ENCODE measurements at places on chromosomes 13 and 19.
A peak's percentile ranks its signal among the peaks of the same experiment; 100 is the strongest.

DNA sequence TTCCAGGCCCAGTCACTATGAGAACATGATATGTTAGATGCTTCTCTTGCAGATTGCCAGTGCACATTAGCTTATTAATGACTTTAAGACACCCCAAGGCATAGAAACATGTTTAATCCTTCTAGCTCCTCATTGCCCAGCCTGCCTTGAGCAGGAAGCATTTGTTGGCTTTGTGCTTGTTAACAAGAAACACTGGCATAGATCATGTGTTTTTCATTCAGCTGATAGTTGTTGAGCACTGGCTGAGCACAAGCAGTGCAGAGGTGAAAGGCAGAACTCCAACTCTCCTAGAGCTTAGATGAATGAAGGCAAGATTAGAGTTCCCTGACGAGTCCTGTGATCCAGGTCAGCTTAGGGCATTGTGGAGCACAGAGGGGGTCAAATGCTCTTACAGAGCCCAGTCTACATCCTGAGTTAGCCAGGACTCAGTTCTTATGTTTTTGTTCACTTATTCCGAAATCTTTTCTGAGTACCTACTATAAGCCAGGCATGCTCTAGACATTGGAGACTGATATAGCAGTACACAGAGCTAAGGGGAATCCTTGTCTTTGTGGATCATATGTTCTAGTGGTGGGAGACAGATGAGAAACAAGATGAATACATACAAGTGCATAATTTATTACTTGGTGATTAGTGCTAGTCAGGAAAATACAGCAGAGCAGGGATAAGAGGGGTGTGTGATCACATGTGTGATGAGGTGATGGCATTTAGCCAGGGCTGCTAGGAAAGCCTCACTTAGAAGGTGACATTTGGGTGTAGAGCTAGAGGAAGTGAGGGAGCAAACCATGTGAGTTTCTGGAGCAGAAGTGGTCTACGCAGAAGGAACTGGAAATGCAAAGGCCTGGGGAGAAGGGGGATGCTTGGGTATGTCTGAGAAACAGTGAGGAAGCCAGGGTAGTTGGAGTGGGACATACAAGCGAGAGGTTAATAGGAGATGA, 101.2 kb downstream of the WASF3 start:
- no peak for DNase-seq

- DNase-seq = no peak
These were observed 162.5 kb upstream of the TSHZ3 start for GRCh38 chr19:31511696-31512095.

- DNase-seq = no peak
These were observed 142.6 kb downstream of the CRYL1 start for GRCh38 chr13:20383058-20383457.

DNA sequence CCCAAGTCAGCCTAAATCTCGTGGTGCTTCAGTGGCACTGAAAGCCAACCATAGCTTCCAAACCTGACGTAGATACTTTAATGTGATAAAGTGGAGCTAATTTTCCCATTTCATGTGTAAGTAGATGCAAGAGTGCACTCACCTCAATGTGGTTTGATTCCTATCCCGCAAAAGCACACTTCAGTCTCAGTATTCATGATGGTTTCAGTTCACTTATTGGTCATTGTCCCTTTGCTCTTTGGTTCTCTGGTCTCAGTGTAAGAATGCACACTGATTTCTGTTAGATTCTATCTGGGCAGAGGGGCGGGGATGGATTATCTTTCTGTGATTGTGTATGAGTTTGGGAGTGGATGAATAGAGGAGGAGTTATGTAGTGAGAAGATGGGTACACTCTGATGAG, 340.6 kb downstream of the KCNRG start:
- no peak for DNase-seq

GRCh38 chr13:50940509-50940908, 30.9 kb downstream of the RNASEH2B start:
- no peak for DNase-seq

GRCh38 chr19:40284501-40285352, at the start of gene AKT2:
Gene AKT2 (minus strand): TSS chr19:40285345. CDS start chr19:40265267, 20,078 bp downstream.
- peak; percentile 57 for DNase-seq

DNA sequence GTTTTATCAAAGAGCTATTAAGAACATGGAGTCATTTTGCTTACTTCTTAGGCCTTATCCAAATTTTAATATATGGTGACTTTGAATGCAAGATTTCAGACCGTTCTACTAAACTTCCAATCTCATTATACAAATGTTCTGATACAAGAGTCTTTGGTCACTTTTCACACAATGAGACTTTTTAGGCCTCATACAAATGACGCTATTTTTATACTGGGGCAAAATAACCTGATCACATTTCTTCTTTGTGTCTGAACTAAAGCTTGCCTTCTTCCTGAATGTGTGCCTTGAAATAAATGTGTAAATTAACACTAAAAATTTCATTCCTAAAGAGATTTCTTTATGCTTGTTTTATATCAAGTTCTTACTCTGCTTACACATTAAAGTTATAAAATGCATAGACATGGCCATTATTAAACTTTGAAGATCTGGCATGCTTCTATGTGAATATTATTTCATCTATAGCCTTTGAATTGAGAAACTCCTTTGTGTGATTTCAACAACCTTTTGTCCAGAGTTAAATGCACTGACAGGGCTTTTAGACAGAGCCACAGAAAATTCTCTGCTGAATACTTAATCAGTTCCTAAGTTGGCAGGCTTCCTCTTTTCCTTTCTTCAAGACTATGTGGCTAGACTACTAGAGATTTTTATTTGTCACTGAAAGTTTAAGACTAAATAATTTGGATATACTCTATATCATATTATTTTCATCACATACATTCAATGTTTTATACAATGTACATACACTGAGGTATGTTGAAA, 86.1 kb downstream of the EDNRB start:
- no peak for DNase-seq

DNA sequence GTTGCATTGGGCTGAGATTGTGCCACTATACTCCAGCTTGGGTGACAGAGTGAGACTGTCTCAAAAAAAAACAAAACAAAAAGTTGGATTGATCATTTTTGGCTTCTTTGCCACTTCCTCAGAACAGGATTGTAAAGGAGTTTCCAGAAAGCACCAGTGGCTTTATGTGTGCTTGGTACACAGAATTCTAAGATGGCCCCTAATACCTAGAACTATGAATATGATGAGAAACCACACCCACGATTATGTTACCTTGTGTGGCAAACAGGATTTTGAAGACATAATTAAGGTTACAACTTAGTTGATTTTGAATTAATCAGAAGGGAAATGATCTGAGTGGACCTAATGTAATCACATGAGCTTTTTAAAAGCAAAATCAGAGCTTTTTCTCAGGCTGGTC, 26.5 kb downstream of the CEACAM1 start:
- DNase-seq = no peak

GRCh38 chr19:16614941-16615340, 13.1 kb downstream of the MED26 start:
- no peak for DNase-seq

GRCh38 chr19:34989298-34989697, 10.8 kb upstream of the GRAMD1A start:
- no peak for DNase-seq

DNA sequence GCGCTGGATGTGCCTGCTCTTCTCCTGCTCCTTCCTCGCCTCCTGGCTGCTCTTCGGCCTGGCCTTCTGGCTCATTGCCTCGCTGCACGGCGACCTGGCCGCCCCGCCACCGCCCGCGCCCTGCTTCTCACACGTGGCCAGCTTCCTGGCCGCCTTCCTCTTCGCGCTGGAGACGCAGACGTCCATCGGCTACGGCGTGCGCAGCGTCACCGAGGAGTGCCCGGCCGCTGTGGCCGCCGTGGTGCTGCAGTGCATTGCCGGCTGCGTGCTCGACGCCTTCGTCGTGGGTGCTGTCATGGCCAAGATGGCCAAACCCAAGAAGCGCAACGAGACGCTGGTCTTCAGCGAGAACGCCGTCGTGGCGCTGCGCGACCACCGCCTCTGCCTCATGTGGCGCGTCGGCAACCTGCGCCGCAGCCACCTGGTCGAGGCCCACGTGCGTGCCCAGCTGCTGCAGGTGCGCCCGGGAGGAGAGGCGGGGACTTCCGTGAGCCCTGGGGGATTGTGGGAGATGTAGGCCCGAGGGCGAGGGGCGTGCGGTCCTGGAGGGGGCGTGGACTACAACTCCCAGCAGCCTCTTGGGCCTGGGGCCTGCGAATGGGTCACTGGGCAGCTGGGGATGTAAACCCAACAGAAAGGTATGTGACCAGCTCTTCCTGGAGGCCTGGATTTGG, 6.7 kb downstream of the KCNJ14 start:
- no peak for DNase-seq

GRCh38 chr19:46040952-46041500, at the start of gene IGFL4:
Gene IGFL4 (minus strand): TSS chr19:46041002. CDS start chr19:46040962, 40 bp downstream.
- DNase-seq = no peak

- no peak for DNase-seq
These were observed at the start of gene TNFRSF19 for GRCh38 chr13:23570099-23570920. Gene TNFRSF19 (plus strand): TSS chr13:23570412. CDS start chr13:23590184, 19,772 bp downstream.

DNA sequence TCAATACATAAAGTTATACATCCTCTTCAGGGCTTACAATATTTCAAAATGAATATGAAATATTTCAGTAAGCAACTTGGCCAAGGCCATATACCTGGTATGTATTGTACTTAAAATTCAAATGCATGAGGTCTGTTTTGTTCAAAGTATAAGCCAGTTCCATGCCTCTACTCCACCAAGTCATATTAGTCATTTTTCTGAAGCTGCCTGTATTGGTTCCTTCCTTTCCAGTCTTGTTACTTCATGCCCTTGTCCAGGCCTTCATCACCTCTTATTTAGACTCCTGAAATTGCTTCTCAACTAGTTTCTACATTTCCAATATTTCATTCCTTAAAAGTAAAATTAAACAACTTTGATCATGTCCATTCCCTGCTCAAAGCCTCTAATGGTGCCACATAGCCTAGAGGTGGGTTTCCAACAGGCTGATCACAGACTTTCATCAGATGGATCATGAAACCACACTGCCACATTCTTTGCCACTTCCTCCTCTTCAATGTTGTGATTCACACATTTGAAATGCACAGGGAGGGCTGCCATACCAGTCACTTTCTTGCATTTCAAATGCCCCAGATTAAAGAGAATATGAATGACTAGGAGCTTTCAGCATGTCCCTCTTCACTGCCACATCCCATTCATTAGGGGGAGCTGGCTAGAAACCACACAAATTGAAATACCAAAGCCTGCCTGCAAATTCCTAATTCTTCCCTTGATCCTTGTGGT, 424.1 kb upstream of the DACH1 start:
- DNase-seq = no peak

GRCh38 chr13:85816413-85816812, 17.2 kb upstream of the SLITRK6 start:
- no peak for DNase-seq

DNA sequence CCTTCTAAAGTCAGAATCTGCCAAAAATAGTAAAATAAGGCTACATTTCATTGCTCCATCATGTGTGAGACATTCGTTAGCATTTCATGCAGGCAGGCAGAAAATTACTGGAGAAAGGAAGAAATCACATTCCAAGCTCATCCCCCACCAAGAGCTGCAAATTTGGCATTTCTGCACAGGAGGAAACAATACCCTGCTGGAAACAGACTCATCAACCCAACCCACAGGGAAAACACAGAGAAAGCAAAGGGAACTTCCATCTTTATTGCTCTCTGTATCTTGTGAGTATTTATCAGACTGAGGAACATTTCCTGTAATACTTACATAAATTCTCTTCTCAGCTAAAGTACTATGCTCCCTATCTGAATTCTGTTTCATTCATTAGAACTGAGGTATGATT, 95.7 kb downstream of the KCTD12 start:
- DNase-seq = no peak

Measured in stimulated activated CD8-positive, alpha-beta memory T cell treated with anti-CD3 and anti-CD28 coated beads, Interleukin-2, amount 100 ng/mL, for 1 hour (primary cell).